Eye (tissue), 1 donor: ENCODE measurements at places on chromosomes 3 and 15.
A peak's percentile ranks its signal among the peaks of the same experiment; 100 is the strongest.

DNA sequence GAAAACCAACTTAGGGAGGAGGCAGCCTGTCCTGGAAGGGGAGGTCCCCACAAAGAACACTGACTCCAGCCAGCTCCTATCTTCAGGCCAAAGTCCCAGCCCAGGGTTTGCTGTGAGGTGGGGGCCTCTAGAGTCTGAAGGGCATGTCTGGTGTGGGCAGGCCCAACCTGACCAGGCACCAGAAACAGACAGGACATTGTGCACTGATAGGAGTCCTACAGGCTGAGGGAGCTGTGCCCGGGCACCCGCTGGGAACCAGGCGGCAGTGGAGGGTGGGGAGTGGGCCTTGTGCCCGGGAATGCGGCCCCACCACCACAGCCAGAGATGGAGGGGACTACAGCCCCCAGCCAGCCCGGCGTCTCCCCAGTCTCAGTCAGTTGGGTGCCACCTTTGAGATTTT lies 161.4 kb downstream of the WNT7A start:
- DNase-seq, result no peak

DNA sequence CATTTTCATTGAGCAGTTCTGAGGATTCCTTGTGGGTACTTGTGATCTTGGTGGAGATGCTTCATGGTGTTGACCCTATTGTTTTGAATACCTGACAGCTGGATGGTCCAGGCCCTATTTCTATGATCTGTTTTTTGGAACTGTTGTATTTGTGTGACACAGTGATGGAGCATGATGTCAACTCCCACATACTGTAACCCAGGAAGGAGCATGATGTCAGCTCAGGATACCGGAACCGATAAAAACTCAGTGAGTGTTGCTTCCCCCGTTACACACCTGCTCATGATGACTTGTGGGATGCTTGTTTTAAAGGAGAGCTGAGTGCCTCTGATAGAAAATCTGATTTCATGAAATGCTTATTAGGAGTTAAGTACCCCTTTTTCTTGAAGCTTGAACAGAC lies 45.1 kb downstream of the ZBTB38 start:
- no peak for DNase-seq

GRCh38 chr3:174581558-174581957 lies 277.6 kb upstream of the NAALADL2 start:
- no peak for DNase-seq

- no peak for DNase-seq
Measured at GRCh38 chr3:157475921-157476414, 27.2 kb downstream of the VEPH1 start.

DNA sequence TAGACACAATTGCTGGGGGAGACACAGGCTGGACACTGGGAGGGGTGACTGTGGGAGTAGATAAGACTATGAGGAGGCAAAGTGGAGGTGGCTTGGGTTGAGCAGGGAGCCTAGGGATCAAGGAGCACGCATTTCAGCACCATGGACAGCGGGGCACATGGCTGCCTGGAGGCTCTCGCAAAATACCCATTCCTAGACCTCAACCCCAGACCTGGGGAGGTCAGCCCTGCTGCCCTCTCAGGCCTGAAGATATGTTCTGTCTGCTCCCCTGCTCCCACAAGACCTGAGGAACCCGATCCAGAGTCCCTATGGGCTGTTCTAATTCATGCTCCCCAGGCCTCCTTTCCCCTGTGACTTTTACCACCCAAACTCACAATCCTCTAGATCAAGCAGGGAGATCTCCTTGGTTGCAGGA lies 16.0 kb upstream of the CPEB1 start:
- peak; percentile 89 for DNase-seq
